ENCODE measurements at places on chromosomes 5 and 9.

DNA sequence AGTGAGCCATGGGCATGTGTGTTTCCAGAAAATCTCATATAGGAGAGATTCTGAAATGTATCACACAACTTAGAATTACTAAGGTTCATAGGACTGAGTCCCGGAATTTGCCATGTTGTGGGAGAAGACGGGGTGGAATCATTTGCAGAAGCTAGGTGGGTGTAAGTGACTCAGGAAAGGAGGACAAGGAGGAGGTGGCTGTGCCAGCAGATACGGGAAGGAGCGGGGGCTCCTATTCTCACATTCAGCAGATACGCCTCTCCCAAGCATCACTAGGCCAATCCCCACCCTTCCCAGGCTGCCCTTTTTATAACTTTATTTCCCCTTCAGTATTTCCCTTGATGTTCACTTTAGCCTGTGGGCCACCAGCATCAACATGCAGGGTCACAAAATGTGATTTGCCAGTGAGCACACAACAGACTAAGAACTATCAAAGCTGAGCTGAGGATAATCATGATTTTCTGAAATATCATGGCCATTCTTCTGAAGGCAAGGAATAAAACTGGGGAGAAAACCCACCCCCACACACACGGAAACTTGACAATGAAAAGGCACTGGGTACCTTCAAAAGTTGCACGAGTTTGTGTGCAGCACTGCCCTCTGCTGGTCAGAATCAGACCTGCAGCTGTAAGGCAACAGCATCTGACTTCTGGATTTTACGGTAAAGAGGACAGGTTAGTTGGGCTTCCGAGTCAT, 133.2 kb downstream of the MTX3 start:
- DNase-seq = peak; percentile 69

DNA sequence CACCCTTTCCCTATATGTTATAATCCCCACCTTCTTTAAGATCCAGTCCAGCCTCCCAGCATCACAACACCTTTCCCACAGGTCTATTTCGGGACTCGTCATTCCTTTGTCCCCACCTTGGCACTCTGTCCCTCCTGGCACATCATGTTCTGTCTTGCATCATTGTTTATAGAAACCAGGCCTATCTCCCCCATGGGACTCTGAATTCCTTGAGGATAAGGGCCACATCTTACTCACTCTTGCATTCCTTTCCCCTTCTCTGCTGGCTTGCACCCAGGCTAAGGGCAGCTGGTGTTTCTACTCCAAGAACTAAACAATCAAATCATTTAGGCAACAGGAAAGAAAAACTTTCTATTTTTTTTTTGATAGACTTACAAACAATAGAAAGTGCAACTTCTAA, 205.7 kb downstream of the AGTPBP1 start:
- DNase-seq = no peak

GRCh38 chr5:54833590-54833989, 151.8 kb downstream of the ESM1 start:
- no peak for DNase-seq

DNA sequence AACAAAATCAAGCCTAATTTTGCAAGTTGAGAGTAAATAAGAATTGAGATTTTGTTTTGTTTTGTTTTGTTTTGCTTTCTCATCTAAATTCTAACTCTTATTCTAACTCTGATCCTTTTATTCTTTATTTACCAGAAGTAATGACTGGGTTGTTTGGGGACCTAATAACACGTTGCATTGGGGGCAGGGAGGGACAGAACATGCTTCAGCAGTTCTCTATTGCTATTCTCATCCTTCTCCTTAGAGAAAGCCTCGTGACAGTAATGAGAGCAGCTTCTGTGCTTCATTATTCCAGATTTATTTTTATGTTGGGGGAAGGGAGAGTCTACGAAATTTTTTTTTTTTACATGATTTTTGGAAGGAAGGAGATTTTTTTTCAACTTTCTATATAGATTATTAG, 21.1 kb downstream of the CPEB4 start:
- DNase-seq = no peak

DNA sequence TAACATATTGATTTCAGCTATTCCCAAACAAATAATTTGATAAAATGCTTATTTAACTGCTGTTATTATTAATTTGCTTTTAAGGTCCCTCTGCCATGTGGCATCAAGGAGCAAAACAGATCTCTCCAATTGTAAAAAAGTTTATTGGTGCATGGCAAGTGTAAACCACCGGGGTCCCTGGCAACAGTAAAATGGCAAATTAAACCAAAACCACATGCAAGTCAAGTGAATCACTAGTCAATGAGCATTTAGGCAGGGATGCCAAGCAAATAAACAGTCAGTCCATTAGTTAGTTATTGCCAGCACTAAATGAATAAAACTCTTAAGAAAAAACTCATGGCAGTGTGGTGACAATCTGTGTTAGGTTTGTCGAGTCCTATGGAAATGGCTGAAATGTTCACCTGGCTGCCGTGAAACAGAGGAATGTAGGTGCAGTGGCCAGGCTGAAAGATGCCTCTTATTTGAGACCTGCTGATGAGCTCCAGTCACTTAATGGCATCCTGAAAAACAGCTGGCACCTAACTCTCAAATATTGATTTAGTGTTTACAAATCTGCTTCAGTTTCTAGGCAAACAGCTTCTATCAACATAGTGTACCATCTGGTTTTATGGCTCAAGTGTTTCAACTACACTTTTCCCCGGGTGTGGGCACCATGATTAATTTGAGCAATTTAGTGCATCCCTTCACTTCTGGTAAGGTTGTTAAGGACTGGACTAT, 296.5 kb upstream of the ITGA1 start:
- no peak for DNase-seq

DNA sequence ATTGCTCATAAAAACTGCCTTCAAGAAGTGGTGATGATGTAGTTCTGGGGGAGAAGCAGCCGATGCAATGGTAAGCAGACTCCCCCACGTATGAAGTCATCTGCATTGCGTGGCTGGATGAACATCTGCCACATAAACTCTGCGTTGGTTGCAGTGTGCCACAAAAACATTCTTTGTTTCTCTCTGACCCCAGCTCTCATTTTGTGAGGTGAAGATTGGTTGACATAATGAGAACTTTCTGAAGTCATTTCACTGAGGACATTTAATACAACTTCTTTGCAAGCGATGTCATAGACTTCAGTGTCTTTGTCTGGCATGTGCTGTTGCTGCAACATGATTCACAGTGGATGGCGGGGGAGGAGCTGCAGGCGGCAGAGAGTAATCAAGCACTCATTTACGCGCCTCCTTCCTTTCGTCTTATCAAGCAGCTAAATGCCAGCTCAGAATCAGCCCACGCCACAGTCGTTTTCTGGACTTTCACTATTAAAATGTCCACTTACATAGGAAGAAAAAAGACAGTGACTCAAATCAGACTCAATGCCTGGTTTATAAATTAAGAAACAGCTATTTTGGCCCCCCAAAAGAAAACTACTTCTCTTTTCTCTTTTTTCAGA, 91.5 kb upstream of the NFIL3 start:
- no peak for DNase-seq

DNA sequence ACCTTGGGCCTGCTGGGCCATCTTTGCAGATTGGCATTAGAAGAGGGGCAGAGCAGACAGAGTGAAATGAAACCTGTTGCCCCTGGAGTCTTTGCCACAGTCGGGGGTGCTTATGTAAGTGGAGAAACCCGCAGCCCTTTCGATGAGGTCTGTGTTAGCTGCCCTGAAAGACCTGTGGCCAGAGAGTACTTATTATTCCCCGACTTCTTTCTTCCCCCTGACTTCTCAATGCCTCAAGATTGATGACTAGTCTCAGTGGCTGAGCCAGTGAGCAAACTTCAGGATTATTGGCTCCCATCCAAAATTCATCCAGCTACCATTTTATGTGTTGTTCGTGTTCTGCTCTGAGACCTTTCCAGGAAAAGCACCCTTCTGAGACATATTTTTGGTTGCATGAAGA, 7.6 kb downstream of the NTRK2 start:
- no peak for DNase-seq

DNA sequence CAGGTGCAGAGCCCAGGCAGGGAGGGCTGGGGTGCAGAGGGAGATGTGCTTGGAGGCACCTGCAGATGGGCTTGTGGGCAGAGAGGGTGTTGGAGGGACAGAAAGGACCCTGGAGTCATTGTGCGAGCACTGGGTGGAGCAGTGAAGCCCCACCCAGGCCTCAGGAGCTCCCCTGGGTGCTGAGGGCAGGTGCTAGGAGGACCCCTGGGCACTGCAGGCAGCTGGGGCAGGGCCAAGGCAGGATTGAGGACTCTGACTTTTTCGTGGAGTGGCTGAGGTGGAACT, 10.3 kb upstream of the SLC6A18 start:
- no peak for DNase-seq

DNA sequence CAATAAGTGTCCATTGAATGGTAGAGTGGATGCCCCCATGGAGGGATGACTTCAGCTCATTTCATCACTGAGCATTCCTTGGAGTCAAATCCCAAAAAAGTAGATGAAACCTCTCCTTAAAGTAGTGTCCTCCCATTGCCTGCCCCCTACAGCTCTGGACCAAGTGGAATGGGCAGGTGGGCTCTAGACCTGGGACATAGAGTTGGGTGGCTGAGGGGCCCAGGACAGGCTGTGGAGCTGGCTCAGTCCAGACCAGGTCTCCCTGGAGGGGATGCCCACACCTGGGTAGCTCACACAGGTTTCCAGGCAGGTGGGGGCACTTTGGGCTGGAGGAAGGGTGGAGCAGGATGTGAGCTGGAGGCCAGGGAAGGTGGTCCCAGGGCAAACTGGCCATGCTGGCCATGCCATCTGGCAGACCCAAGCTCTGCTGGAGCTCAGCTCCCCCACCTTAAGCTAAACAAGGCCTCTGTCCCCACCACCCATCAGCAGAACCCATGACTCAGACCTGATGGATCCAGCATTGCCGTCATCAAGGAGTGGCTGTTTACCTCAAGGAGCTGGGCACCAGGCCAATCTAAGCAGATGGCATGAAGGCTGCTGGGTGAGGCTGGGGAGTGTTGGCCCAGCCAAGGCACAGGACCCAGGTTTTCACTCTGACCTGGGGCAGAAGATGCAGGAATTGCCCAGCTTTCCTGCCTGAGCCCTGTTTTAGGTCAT, 6.2 kb upstream of the SPINK4 start:
- no peak for DNase-seq

GRCh38 chr5:76169146-76169905, 86.1 kb downstream of the SV2C start:
- DNase-seq = no peak

DNA sequence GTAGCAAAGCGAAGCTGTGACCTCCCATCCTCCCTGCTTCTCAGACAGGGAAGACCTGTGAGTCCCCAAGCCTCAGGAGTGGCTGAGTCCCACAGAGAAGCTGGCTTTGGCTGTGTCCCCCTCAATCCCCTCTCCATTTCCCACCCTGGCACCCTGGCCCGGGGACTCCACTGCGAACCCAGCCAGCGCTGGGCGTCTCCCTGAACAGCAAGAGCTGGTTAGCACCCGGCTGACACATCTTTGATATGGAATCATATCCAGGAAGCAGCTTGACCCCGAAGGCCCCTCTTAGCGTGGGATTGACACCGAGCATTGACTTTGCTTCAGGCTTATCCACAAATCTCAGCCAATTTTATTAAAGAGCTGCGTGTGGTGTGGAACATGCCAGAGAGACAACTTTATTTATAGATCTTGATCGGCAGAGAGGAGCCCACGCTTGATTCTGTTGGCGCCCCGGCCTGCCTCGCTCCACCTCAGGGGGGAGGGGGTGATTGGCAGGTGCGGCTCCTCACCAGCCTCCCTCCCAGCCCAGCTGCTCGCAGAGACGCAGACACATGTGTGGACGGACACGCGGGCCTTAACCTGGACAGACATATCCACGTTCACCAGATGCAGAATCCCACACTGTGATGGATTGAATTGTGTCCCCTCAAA, 120.7 kb upstream of the MVB12B start:
- DNase-seq = no peak

DNA sequence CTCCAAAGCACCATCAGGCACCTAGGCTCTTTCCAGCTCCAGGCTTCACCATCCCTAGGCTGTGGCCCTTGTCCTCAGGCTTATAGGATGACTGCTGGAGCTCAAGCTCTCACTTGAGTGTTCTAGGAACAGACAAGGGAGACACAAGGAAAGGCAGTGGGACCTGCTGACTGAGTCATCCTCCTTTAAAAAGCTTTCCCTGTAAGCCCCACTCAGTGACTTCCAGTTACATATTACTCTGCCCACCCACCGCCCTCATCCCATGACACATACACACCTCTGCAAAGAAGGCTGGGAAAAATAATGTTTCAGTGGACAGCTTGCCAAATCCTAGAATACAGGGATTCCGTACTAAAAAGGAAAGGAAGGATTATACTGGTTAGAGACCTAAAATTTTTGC, 154.2 kb upstream of the ZNF366 start:
- no peak for DNase-seq

All from T-cell (primary cell).